ENCODE measurements at places on chromosomes 16 and 17.

GRCh38 chr17:80749611-80750010, 205.0 kb downstream of the RPTOR start:
- DNase-seq, result no peak

DNA sequence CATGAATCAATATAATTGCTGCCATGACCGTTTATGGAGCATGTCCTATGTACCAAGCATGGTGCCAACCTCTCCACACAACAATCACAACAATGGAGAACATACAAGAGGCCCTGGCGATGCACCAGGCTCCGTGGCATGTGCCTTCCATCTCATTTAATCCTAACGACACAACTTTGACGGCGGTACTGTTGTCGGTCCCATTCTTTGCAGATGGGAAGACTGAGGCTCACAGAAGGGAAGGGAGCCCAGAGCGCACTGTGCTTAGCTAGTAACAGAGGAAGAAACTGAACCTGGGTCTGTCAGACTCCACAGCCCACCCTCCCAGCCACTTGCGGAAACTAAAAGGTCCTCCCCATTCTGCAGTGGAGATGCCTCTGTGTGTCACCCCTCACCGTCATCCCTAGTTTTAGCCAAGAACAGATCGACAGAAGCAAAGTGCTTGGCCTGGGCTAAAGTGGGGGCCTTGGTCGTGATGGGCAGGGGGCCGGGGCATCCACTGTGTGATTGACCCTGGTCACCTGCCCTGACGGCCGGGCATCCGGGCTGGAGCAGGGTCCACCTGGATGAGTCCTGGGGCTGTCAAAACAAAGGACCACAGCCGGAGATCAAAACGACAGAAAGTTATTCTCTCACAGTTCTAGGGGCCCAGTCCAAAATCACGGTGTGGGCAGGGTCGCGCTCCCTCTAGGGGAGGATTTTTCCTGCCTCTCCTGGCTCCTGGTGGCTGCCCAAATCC, 183.9 kb downstream of the C16orf95 start:
- DNase-seq, result no peak

DNA sequence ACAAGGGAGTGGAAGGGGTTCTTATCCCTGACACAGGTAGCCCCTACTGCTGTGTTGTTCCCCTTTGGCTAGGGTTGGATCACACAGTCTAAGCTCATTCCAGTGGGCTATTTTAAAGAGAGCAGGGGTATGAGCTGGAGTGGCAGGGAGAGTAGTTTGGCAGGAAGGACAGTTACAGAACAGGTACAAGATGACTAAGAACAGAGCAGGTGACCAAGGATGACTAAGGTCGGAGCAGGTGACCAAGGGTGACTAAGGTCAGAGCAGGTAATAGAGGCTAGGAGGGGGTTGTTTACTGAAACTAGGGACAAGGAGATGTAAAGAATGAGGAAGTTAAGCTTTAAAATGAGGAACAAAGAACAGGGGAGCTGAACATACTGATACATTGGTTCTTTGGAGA, 58.8 kb downstream of the UTP18 start:
- DNase-seq, result no peak

DNA sequence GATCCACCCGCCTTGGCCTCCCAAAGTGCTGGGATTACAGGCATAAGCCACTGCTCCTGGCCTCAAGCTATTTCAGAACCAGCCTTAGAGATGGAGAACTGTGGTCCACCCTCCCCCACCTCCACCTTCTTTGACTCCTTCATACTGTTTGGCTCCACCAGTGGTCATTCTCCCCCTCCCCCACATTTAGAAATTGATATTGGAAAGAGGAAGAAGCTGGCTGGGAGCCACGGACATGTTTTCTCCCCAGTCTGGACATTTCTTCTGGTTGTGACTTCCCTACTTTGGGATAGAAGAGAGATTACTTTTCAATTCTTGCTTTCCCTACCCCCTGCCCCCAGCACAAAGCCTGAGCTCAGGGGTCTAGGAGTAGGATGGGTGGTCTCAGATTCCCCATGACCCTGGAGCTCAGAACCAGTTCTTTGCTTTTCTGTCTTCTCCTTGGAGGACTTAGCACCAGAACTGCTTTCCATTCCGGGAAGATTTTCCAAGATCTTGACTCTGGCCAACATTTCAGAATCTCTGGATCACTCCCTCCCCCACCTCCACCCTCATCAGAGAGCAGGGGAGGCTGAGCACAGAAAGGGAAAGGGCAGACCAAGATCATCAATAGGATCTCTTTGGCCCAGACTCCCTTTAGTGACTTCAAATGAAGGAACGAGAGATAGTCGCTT, 16.3 kb downstream of the CAVIN1 start:
- DNase-seq, result no peak

DNA sequence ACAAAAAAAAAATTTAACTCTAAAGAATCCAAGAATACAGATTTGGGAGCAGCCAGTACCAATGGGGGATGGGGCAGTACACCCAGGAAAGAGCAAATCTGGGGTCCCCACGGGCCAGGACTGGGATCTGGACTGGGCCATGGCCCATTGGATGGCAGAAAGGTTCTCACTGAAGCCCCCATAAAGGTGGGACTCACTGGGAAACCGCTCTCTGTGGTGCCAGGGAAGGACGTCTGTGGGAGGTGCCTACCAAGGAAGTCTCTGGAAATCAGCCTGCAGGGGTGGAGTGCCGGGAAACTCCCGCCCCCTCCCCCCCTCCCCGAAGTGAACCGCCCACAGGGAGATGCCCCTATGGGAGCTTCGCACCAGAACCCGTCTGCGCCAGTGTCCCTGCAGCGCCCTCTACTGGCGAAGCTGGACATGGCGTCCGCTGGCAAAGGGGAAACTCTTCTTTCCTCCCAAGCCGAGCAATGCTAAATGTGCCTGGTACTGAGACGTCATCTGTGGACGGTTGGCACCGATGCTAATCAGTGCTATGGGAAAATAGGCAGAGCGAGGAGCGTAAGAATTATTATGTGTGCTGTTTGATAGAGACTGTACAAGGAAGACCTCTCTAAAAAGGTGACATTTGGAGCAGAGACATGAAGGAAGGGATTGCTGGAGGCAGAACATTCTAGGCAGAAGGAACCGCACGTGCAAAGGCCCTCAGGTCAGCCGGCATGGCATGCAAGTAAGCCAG, 671.1 kb downstream of the WWOX start:
- DNase-seq, result peak; percentile 72

GRCh38 chr16:68417711-68418301, 30.5 kb downstream of the SMPD3 start:
- peak; percentile 75 for DNase-seq

DNA sequence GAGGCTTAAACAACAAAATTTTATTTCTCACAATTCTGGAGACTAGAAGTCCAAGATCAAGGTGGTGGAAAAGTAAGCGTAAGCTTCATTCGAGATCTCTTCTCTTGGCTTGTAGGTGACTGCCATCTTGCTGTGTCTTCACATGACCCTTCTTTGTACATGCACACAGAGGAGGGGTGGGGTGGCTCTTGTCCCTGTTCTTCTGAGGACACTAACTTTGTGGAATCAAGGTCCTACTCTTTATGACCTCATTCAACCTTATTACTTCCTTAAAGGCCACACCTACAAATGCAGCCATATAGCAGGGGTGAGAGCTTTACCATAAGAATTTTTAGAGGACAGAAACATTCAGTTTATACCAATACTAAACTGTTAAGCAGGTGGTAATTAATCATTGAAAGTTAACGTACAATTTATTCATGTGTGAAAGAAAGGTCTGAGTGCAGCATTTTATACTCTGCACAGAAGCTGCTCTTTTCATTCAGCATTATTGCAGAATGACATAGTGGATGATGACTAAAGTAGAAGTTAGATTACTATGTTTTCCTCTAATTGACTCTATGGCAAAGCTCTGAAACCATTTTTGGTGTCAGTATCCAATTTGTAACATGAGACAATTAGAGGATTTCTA, 139.9 kb upstream of the HLF start:
- DNase-seq, result no peak

GRCh38 chr16:19316846-19317245, 31.3 kb downstream of the CLEC19A start:
- DNase-seq, result no peak

- DNase-seq, result peak; percentile 41
These were observed 163.9 kb downstream of the PRKCB start for GRCh38 chr16:23999663-24000062.

- no peak for DNase-seq
These were observed 35.8 kb upstream of the NOG start for GRCh38 chr17:56557682-56558081.

DNA sequence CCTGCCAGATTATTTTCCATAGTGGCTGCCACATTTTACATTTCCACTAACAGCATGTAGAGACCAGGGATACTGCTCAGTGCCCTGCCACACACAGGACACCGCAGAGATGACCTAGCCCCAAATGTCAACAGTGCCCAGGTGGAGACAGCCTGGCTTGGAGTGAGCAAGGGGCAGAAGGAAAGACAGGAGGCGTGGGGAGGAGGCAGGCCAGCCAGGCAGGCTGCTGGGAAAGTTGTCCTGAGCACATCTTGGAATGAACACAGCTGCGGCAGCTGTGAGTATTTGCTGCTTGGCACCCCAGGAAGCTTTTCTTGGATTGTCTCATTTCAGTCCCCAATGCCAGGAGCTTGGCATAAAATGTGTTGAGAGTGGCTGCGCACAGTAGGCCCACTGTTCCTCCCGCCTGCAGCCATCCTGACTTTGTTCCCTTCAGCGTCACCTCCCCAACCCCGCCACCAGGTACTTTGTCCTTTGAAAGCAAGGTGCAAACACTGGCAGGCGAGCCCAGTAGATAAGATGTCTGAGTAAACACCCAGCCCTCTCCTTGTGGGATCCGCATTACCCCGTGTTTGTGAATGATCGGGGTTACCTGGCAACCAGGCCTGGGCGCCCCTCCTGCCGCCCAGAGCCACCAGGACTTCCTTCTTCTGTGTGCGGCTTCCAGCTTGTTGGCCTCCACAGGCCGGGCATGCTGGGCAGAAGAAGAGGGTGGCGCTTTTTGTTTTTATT, 114.0 kb downstream of the CMIP start:
- no peak for DNase-seq

GRCh38 chr16:58847902-58848661, 114.0 kb upstream of the GOT2 start:
- DNase-seq, result no peak

DNA sequence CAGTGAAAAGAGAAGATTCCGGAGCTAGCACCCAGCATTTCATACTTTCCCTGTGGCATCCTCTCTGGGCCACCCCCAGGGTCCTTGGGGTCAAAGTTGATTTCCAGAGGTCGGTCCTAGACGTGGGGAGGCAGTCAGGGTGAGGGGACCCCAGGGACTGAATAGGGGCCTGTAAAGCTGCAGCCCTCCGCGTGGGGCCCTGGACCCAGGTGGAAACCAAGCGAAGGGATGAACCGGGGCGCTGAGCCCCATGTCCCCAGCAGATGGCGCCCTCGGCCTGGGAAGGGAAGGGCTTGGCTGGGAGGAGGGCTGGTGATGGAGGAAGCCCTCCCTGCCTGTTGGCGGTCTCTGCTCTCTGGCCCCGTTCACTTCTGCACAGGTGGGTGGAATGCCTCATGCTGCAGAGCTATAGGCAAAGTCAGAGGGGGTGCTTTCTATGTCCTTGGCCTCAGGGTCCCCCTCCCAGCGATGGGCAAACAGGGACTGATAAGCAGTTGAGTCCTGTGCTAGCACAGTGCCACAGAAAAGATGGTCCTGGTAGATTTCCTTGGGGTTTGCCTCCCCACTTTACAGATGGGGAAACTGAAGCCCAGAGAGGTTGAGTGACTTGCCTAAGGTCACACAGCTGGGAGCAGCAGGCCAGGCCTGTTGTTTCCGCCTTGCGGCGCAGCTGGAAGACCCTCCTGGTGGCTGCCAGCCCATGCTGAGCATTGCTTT, 163.4 kb upstream of the CIBAR2 start:
- peak; percentile 68 for DNase-seq

DNA sequence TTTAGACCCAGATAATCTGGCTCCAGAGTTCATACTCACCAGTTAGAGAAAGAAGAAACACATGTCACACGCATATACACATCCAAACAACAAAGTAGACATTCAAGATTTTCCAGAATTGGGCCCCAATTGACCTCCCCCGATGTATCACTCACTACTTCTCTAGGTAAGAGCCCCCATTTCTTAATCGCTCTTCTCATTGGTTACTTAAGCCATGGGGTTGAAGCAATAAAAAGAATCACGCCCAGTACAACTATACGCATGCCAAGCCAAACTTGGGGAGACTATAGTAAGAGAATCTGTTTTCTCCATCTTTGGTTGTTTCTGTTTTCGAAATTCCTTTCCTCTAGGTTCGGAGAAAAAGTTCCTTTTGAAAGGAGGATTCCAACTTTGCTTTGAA, 565 bp downstream of the DDX52 start:
- DNase-seq, result no peak

Measured in activated naive CD4-positive, alpha-beta T cell treated with anti-CD3 and anti-CD28 coated beads, Interleukin-2, amount 50 U/mL, for 16 hours (primary cell).